ENCODE measurements at places on chromosomes 5 and 9.

DNA sequence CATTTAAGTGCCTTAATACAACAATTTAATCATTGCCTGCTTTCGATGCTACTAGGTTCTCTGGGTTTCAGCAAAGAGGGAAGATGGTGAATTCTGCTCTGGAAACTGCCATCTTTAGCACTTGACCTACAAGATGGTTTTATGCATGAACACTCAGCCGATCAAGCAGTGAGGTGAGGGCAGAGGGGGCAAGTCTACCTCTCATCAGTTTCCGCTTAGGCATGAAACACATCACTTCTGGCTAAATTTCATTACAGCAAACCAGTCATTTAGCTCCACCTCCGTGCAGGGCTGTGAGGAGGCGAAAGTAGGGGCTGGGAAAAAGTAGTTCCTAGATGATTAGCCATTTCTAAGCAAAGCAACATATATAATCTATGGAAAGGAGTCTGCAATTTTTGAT, 1018.0 kb downstream of the CDH18 start:
- no peak for DNase-seq

GRCh38 chr5:168159425-168159824, 132.0 kb upstream of the WWC1 start:
- no peak for DNase-seq

- DNase-seq: no peak
Measured at GRCh38 chr5:7878381-7878873, 9.5 kb downstream of the MTRR start.

GRCh38 chr5:154253807-154254206, 63.3 kb downstream of the GALNT10 start:
- DNase-seq: no peak

GRCh38 chr5:126516133-126516532, 78.9 kb downstream of the ALDH7A1 start:
- no peak for DNase-seq

DNA sequence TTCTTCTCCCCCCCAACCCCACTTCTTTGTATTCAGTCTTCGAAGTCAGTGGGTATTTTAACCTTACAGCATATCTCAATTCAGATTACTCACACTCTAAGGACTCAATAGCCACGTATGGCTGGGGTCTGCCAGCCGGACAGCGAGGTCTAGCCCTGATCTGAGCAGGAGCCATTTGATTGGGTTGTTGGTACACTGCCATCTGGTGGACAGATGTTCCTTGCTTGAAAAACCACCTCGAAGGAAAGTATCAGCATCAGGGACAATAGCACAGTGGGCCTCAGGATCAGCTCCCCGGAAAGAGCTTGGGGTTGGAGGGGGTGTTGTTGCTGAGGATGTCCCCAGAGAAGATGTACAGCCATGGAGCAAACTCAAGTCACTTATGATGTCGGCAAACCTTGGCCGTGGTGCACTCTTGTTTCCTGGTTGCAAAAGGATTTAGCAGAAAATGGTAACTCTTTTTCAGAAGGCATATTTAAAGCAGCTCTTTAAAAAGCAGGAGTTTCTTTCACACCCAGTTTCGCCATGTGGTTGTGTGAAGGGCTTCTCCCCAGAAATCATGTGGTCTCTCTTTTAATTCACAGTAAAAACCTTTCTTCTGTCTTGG, 31.7 kb upstream of the KCNMB1 start:
- DNase-seq: no peak

DNA sequence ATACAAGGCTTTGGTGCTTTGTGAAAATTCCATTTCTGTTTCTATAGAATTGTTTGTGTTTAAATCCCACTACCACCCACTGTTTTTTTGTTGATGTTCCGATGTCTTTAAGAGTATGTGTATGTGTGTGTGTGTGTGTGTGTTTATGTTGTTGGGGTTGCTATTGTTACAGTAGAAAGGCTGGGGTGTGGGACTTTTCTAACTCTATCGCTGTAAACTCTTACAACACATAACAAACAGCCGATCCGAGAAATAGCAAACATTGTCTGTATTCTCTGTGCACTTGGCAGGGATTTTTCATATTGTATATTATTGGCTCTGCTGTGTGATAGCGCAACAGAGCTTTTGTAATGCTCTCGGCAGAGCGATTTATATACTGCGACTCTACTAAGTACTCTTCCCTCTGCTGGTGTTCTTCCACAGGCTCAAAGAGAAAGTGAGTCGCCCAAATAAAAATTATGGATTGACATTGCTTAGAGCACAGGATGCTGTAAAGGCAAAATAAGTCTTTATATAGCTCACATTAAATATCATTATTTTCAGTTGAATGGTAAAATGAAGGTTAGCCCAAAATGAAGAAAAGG, 492.2 kb upstream of the ARRDC3 start:
- no peak for DNase-seq

DNA sequence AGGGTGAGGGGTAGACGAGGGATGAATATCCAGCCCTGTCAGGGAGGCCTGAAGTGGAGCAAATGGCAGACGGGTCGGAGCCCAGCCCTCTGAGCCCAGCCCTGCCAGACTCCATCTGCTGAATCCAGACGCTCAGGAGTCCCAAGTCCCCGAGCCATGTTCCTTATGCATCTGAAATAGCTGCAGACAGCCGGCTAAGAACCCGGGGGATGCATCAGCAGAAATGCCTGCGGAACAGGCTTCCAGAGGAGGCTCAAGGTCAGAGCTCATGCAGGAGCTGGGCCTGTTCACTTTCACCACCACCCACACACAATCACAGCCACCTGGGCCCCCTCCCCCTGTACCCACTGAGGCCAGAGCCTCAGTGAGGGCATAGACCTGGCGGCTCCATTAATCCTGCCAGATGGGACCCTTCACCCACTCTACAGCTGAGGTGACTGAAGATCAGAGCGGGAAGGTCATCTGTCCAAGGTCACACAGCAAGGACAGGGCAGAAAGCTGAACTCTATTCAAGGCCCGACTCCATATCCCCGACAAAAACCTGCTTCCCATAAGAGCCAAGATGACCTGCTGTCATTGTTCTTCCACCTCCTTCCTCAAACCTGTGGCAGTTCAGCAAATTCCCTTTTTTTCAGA, 24.4 kb upstream of the AKNA start:
- DNase-seq: no peak

- DNase-seq: no peak
Measured at GRCh38 chr5:130693509-130693908, 471.5 kb downstream of the HINT1 start.

DNA sequence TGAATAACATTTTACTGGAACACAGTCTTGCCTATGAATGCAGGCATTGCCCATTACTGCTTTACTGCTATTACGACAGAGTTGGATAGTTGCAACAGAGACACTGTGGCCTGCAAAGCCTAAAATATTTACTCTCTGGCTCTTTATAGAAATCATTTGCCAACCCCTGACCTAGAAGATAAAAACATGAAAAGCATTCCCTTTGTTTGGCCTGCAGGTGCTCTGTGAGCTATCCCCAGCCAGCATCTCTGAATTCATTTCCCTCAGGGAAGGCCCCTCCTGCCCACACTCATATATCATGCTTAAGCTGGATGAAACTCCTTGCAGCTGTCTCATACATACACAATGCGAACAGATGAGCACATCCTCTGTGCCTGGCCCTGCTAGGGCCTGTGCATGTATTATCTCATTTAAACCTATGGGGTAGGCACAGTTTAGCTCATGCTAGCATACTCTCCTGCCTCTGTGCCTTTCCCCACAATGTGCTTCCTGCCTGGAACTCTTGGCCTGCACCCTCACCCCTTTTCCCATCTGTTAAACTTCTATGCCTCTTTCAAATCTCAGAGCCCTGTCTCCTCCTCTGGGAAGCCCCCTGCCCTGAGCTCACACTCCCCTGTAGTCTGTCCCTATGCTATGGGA, 193.1 kb downstream of the PAX5 start:
- DNase-seq: no peak

- DNase-seq: no peak
Measured at GRCh38 chr5:133383580-133383939, 228.8 kb downstream of the FSTL4 start.

- DNase-seq: no peak
Measured at GRCh38 chr5:55816342-55816741, 34.8 kb upstream of the IL31RA start.

GRCh38 chr5:155772009-155772662, 554.8 kb upstream of the SGCD start:
- no peak for DNase-seq

- no peak for DNase-seq
Measured at GRCh38 chr5:31436851-31437250, 95.0 kb downstream of the DROSHA start.

DNA sequence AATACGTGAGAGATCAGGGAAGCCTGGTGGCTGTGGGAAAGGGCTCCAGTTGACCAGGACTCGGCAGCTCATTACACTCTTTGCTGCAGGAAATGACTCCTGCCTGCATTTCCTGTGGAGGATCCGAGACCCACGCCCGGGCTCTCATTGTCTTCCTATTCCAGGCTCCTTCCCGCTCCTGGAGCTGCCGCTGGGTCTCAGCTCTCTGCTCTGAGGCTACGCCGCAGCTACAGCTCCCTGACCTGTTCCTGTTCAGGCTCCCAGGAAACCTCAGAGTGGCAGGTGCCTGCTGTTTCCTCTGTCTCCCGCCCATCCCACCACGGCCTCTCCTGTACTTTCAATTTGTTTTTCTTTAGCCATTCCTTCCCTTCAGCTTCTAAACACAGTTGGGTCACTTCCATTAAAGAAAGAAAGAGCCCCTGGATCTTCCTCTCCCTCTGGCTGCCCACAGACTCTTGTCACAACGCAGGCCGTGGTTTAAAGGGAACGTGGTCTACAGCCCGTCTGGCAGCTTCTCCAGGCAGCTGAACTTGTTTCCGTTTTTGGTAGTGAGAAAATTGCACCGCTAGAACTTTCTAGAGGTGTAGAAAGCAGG, 71.5 kb downstream of the IL6ST start:
- no peak for DNase-seq

- DNase-seq: no peak
Measured at GRCh38 chr9:83291196-83291595, 228.3 kb upstream of the RASEF start.

- DNase-seq: no peak
Measured at GRCh38 chr9:76718166-76718565, 46.1 kb upstream of the PCA3 start.

GRCh38 chr9:98360176-98360708, 104.8 kb upstream of the TBC1D2 start:
- no peak for DNase-seq

DNA sequence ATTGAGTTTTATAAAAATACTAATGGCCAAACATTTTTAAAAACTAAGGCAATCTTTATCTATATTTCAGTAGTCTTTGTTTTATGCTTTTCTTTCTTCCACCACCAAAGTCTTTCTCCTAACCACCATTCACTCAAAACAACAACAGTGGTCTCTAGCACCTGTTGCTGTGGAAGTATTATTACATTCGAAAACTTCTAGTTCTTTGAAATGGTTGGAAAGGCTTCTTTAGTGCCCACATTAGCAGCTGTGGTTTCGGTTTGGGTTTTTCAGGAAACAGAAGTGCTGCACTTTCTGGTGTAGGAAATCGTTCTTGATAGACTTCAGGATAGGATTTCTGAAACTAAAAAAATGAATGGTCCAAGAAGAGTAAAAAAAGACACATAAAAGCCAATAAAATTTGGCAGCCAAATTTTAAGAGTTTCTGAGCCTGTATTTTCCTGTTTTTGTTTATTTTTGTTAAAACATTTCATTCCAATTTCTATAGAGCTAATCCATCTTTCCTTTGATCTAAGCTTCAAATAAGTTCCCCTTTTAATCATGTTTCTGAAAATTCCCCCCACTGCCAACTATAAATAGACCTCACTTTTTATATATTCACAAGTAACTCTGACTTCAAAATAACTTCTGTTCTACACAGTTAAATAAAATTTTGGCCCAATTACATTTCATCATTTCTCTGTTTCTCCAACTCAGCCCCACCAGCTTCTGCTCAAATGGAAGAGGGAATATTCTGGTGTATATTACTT, 102.2 kb downstream of the DEPDC1B start:
- no peak for DNase-seq

- no peak for DNase-seq
Measured at GRCh38 chr9:83572524-83572923, 34.3 kb upstream of the FRMD3 start.

- no peak for DNase-seq
Measured at GRCh38 chr9:132849185-132849706, 28.8 kb downstream of the AK8 start.

DNA sequence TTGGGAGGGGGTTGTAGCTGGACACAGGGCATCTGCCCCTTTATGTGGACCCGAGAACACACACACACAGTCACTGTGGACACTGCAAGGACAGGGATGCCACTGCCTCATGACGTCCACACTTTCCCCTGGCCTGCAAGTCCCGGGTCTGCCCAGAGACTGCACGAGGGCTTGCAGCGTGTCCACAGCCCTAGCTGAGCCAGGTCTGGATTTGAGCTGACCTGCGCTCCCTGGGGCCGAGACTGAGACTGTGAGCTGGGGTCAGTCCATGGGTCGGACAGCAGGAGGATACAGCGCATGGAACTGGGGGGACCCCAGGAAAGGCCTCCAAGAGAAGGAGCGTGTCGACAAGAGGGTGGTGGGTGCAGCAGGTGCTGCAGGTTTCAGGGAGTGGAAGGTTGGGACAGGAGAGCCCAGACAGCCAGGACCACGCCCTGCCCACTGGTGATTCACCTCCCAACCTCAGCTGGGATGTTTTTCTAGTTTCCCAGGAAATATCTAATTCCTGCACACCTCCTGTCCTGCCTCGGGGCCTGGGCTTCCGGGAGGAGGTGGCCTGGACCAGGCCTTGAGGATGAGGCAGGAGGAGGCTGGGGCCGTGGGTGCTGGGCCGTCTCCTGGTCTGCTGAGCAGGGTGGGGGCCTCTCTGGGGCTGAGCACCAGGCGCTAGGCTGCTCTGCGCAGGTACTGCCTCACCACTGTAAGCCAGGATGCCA, 806 bp upstream of the RNF224 start:
- no peak for DNase-seq

DNA sequence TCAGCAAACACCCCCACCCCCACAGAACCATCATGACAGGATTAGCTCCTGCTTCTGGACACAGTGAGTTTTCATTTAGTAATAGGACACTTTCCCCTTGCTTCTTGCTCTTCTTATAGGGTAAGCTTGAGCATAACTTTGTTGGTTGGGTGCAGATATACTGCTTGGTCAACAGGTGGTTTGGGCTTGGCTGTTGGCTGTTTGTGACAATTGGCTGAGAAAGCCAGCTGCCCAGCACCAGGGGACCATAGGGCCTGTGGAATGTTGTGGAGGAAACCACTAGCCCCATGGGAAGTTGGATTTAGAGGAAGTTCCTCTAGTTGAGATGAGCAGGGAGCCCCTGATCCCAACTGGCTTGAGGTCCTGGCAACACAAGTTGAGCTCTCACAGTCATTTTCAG, 30.5 kb downstream of the PPP3R2 start:
- DNase-seq: no peak

DNA sequence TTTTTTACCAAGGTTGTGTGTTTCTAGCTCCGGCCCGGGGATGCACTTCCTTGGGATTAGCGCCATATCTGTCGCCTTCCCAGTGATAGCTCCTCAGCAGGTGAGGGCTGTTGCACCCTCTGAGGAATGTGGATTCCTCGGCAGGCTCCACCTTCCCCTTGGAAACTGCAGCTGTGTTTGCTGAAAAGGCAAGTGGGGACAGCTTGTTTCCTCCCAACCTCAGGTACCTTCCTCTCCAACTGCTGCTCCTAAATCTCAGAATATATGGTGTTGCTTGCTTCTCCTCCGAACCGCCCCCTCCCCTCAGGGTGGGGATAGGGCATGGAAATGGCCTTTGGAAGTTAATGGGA, 1.3 kb downstream of the SLC1A1 start:
- no peak for DNase-seq

Measured in esophagus squamous epithelium (tissue), 5 donors.